ENCODE measurements at places on chromosomes 16 and 17. TPM values are rescaled to one million over a fixed set of nuclear protein-coding genes. Genes with fewer than 3 reads are reported as not detected.

The KRTAP1-1 gene
- polyA plus RNA-seq, result not detected

The SLFN12 gene
- polyA plus RNA-seq, result 2.1 TPM

GRCh38 chr17:17367931-17368330, 64.8 kb downstream of the NT5M start:
- DNase-seq, result no peak

GRCh38 chr17:36938566-36939051, 1.3 kb downstream of the LHX1 start:
- no peak for DNase-seq

Measured in right cardiac atrium (tissue), 5 donors.